ENCODE measurements at places on chromosomes 1 and 21. TPM values are rescaled to one million over a fixed set of nuclear protein-coding genes. Genes with fewer than 3 reads are reported as not detected.

The PDZK1IP1 gene
- not detected for total RNA-seq

The WDR64 gene
- total RNA-seq, result 0.44 TPM

The LRRC53 gene
- not detected for total RNA-seq

The S100B gene
- 0.49 TPM for total RNA-seq

The NECAP2 gene
- 154 TPM for total RNA-seq

The AADACL4 gene
- not detected for total RNA-seq

The BCL2L15 gene
- total RNA-seq, result 5.5 TPM

The PHLDA3 gene
- total RNA-seq, result 28.1 TPM

The AQP10 gene
- total RNA-seq, result not detected

The CDC7 gene
- 16.1 TPM for total RNA-seq

The TNNT2 gene
- total RNA-seq, result not detected

The PLEKHA6 gene
- total RNA-seq, result 0.32 TPM

The NBPF11 gene
- 15.1 TPM for total RNA-seq

The OR2L5 gene
- total RNA-seq, result not detected

The NEK2 gene
- total RNA-seq, result 26.1 TPM

The NMNAT2 gene
- total RNA-seq, result 0.05 TPM

The CYP2J2 gene
- 1.5 TPM for total RNA-seq

The SLFNL1 gene
- total RNA-seq, result 0.20 TPM

The CTSK gene
- 3.8 TPM for total RNA-seq

The MX1 gene
- 368 TPM for total RNA-seq

The TMPRSS3 gene
- total RNA-seq, result 5.8 TPM

The FBLIM1 gene
- not detected for total RNA-seq

The MAEL gene
- total RNA-seq, result not detected

The NRDC gene
- 200 TPM for total RNA-seq

The KCNA3 gene
- 115 TPM for total RNA-seq

The GSTM5 gene
- not detected for total RNA-seq

The KRTAP21-2 gene
- not detected for total RNA-seq

The ST6GALNAC5 gene
- not detected for total RNA-seq

The MPZ gene
- total RNA-seq, result 7.0 TPM

The EFNA1 gene
- not detected for total RNA-seq

The NFASC gene
- total RNA-seq, result 0.12 TPM

The ATP1A4 gene
- not detected for total RNA-seq

The FAM131C gene
- total RNA-seq, result 1.3 TPM

The PCP4L1 gene
- total RNA-seq, result 0.15 TPM
